ENCODE measurements at places on chromosomes 7 and 10. TPM values are rescaled to one million over a fixed set of nuclear protein-coding genes. Genes with fewer than 3 reads are reported as not detected.

Gene CYP3A4
- 138 TPM for total RNA-seq

Gene KLF14
- total RNA-seq, result 0.05 TPM

GRCh38 chr7:30180718-30181117 lies 45.9 kb downstream of the MTURN start:
- DNase-seq, result no peak

DNA sequence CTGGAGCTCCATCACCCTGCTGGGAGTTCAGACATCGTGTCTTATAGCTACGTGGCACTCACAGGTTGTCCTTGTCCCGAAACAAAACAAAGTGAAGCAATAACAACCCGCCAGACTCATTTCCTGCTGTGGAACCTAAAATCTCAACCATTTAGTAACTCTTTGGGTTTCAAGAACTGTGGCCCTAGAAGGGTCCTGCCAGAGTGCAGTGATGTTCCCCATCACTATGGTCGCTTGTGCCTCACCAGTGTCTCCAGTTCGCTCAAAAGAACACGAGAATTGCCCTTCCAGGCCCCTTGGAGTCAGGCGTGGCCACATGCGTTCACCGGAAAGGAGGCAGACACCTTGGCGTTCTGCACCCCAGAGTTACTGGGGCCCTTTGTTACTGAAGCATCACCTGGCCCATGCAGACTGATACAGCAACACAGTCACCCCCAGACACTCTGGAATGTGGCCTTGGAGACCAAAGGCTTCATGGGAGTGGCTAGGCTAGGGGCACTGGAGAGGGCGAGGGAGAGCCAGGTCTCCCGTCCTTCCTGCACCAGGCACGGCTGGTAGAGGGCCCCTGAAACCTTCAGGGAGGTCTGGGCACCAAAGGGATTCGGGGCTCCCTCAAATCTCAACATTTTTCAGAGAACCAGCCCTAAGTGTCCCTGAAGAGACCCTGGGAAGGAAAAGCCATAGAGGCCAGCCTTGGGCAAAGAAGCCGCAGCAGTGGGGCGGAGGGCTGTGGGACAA lies 908 bp downstream of the CRYGN start:
- no peak for DNase-seq

DNA sequence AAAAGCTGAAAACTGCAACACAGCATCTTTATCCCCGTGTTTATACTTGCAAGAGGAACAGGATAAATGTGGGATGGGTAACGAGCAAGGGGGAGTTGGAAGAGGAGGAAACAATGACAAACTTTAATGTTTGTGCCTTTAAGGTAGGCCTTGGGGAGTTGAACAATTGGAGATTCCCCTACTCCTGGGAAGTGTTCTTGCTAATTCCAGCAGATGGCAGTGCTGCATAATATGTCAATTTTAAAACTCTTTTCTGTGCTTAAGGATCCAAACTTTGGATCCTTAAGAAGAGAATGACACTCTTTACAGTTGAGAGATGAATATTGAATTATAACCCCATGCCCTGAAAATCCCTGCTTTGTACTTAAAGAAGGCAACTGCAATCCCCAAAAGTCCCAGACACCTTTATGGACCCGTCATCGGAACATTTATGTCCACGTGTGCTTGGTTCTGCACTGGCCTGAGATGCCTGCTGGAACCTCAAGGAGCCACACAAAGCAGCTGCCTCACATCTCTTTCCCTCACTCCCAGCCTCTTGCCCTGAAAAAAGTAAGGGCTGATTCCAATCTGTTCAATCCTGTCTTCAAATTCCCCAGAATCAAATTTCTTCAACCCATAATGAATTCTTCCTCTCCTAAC lies 12.0 kb downstream of the IFIT5 start:
- no peak for DNase-seq

DNA sequence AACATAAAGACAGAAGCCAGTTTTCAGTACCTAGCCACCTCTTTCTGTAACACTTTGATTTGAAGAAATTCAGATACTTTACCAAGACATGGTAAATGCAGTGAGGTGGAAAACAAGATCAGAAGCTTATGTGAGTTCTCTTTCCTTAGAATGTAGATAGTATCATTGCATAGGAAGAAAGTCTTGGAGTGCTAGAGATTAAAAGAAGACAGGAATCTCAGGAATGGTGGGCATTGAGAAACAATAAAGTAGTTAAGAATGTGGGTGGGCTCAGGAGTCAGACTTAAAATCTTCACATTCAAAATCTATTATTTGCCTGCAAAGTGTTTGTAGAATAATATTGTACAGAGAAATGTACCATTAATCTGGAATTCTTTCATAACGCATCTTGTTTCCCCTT lies 58.9 kb downstream of the POLL start:
- DNase-seq, result no peak
